Fibroblast of the aortic adventitia (primary cell): ENCODE measurements at places on chromosomes 11 and 22.

GRCh38 chr22:18121954-18122554 lies 11.4 kb downstream of the TUBA8 start:
- DNase-seq = no peak

DNA sequence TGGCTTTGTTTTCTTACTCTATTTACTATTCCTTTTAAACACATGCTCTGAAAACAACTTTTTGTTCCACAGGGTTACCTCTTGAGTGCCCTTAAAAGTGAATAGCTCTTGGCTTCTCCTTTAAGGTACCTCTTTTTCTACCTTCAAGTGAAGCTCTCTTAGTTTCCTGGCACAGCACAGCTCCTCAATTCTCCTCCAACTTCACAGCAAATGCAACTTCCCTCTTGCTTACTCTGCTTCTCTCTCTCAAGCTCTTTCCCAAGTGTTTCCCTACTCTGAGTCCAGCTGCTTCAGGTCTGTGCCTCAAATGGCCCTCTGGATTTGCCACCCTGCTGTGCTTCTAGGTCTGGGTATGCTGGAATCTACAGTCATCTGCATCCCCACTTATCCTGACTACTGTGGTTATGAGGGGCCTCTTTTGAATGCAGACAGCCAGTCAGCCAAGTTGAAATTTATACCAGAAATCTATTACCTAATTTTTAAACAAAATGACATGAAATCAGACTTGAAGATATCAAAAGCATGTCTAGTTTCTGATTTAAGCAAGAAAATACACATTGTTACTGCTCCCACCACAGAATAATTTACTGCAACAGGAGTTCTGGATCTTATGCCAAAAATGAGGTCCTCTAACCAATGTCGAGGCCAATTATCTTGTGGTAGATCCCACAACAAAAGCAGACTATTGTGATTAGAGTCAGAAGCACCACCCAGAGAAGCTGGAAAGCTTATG lies 371.1 kb downstream of the SOX6 start:
- DNase-seq = peak; percentile 61

DNA sequence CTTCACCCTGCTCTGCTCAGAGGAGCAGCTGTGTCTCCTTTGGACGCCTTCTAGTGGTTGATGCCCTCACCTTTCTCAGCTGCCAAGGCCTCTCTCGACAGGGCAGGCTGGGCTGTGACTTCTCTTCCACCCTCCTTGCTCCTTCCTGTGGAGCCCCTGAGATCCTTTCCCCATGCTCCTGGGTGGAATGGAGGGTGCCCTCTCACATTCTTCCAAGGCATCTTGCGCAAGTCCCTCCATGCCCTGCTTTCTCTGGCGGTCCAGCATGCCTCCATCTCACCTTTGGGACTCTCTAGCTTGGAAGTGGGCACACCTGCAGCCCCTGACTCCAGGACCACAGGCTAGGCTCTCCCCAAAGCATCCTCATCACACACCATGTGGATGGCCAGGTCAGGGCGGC lies 68.9 kb downstream of the BMAL1 start:
- DNase-seq = no peak

DNA sequence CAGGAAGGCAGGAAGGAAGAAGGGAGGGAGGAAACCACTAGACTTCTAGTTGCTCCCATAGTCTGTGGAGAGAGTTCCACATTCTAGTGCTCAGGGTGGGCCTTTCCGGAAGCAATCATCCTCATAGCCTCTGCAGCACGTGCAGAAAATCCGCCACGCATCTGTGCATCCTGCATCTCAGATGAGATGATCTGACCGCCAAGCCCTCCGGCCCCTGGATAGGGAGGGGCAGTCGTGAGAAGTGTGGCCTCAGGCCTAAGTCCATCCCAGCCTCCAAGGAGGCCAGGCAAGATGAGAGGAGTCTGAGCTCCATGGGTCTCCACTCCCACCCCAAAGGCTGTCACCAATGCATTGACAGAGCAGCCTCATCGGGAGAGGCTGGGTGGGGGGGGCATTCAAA lies 30.4 kb upstream of the IGSF9B start:
- DNase-seq = no peak

- no peak for DNase-seq
These were observed 12.4 kb downstream of the GRAP2 start for GRCh38 chr22:39913321-39913720.

- DNase-seq = no peak
These were observed 13.1 kb downstream of the OR10W1 start for GRCh38 chr11:58254936-58255335.

GRCh38 chr11:117825538-117826189 lies 1.1 kb upstream of the FXYD2 start:
- no peak for DNase-seq

GRCh38 chr11:2853997-2854560 lies 31.5 kb downstream of the CDKN1C start:
- no peak for DNase-seq

DNA sequence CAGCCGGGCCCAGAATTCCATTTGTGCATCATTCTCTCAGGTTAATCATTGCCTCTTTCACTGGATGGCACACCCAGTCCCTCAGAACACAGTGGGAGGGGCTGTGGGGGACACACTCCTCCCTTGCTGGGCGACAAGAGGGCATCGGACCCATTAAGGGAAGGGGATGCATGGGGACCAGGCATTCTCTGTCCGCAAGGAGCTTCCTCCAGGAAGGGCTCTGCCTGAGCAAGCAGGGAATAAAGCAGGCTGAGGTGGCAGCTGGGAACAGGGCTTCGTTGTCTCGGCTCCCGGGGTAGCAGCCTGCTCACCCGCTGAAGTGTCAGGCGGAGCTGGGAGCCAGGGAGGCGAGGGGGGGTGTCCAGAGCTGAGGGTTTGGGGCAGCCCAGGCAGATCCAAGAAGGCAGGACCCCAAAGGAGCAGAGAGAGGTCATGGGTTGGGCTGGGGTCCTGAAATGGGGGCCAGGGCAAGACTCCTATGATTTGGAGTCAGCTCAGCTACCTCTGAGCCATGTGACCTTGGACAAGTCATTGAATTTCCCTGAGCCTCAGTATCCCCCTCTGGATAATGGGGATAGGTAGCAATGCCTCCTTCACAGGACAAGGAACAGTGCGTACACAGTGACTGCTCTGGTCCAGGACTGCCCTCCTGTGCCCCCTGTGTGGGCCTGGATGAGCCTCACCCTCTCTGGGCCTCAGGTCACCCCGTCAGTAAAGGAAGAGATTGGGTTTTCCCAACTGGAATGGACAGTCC lies 1.4 kb downstream of the GAL3ST1 start:
- DNase-seq = no peak

- DNase-seq = no peak
These were observed 28.9 kb upstream of the TMEM86A start for GRCh38 chr11:18669711-18670110.

- peak; percentile 43 for DNase-seq
These were observed 9.5 kb downstream of the IRF7 start for GRCh38 chr11:606245-606644.

GRCh38 chr22:45478108-45478771 lies 24.4 kb upstream of the FBLN1 start:
- DNase-seq = peak; percentile 90

DNA sequence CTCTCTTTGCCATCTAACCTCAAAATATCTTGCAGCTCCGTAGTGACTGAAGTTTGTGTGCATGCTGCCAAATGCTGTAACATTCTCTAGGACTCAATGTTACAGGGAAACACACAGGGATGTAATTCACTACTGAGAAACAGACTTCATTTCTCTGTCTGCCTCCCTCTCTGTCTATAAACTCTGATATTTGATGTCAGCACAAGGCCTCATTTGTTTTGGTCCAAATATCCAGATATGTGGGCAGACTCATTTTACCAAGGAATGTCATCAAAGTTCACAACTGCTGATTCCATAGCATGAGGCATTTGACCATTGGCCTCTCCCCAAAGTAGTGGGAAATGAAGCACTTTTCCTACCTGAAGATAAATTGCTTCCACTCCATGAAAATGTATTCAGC lies 2.5 kb upstream of the PRRG4 start:
- no peak for DNase-seq

GRCh38 chr11:95297680-95298452 lies 66.9 kb upstream of the SESN3 start:
- DNase-seq = no peak

- no peak for DNase-seq
These were observed 5.8 kb downstream of the CCDC34 start for GRCh38 chr11:27357250-27357649.

DNA sequence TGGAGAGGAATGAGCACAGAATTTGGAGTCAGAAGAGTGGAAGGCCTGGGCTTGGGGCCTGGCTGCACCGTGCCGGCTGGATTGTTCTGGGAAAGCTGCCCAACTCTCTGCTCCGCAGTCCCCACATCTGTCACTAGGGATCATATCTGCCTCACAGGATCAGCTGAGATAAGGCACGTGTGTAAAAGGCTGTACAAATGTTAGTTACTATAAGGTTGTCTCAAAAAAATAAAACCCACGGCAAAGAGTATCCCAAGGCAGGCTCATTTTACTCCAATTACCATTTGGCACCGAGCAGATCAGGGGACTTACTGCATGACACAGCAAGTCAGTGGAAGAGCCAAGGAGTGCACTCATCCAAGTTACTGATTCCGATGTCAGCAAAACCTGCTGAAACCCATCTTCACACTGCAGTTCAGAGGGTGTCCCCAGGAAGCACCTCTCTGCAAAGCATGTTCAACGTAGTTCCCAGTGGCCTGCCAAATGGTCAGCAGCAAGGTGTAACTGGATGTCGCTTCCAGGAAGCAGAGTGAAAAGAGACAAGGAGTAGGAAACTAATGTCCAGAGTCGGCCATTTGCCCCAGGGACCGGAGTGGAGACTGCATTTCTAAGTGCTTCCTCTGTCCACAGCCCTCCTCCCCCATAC lies 18.1 kb upstream of the MRTFA start:
- peak; percentile 81 for DNase-seq

DNA sequence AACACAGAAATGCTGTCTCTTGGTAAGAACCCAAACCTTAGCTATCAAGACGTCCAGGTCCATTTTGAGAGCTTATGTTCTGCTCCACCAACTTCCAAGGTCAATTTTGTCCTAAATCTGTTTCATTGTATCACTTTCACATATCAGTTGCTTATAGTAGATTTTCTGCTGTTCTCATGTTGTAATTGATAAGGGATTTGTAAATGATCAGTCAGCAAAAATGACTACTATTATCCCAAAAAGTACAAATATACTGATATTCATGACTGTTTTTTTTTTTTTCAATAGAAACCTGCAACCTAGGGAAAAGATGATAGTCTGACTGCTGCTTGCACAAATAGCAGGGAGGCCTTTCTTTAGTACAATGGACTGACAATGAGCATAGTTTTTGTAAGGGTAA lies 128.1 kb downstream of the ARHGAP20 start:
- DNase-seq = no peak

GRCh38 chr22:49724893-49725489 lies 102.7 kb downstream of the BRD1 start:
- DNase-seq = no peak

GRCh38 chr11:106621484-106621883 lies 396.8 kb downstream of the GUCY1A2 start:
- no peak for DNase-seq

DNA sequence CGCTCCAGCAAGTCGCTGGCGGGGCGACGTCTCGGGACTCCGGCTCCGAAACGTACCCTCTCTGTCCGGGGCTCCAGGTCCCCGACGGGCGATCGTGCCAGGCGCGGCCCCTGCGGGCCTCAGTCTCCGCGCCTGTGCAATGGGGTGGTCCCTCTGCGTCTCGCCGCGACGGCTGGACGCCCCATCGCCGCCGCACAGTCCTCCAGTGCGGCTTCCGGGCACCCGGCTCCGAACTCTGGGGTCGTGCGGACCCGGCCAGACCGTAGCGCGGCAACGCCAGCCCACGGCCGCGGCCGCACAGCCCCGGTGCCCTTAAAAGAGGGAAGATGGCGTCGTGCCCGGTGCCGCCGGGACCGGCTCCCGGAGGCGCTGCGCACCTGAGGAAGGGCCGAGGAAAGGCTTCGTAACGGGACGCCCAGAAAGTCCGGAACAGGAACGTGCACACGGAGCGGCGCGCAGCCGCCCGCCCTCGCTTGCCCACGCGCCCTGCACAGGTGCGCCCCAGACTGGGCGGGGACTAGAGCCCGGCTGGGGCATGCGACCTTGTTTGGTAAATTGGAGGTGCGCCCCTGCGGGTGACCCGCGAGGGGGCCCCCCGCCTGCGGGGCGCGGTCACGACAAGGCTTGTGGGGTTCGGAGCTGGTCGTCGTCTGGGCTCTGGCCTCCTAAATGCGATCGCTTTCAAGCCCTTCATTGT lies 525 bp downstream of the BIK start:
- DNase-seq = no peak

GRCh38 chr11:18853086-18853720 lies 61.6 kb upstream of the PTPN5 start:
- DNase-seq = peak; percentile 28

GRCh38 chr11:34252015-34252414 lies 105.8 kb downstream of the ABTB2 start:
- DNase-seq = no peak

GRCh38 chr11:115162919-115163318 lies 341.3 kb downstream of the CADM1 start:
- DNase-seq = no peak

DNA sequence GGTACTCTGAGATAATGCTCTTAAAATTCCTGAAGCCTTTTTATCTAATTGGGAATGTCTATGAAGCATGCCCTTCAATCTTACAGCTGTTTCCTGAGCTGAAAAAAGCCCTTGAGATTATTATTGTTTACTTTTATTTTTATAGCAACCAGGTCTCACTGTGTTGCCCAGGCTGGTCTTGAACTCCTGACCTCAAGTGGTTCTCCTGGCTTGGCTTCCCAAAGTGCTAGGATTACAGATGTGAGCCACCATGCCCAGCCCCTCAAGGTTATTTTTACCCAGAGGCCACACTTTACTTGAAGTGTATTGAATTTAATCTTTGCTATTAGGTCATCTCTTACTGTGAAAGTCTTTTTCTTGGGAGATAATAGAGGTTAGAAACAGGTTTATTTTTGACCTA lies 7.0 kb upstream of the SWAP70 start:
- no peak for DNase-seq

- peak; percentile 69 for DNase-seq
These were observed 20.1 kb upstream of the BDNF start for GRCh38 chr11:27720277-27720830.
